GM20000 (cell line): ENCODE measurements at places on chromosomes 12 and 14.

GRCh38 chr14:36856095-36856878, 194.6 kb downstream of the PAX9 start:
- no peak for DNase-seq

DNA sequence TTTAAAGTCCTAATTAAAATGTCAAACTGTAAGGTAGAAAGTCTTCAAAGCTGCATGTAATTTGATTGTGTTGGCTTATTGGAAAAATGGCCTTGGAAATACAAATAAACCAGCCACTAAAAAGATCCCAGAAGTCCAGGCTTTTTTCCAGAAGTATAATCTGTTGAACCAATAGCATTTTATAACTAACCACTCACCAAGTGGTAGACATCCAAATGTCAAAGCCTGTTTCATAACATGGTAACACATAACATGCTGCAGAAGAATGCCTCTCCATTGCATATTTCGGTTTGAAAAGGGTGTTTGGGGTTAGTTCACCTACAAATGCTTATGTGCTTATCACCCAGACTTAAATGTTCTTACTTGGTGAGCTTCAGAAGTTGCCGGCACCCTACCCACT, 183.7 kb upstream of the DIO2 start:
- no peak for DNase-seq

DNA sequence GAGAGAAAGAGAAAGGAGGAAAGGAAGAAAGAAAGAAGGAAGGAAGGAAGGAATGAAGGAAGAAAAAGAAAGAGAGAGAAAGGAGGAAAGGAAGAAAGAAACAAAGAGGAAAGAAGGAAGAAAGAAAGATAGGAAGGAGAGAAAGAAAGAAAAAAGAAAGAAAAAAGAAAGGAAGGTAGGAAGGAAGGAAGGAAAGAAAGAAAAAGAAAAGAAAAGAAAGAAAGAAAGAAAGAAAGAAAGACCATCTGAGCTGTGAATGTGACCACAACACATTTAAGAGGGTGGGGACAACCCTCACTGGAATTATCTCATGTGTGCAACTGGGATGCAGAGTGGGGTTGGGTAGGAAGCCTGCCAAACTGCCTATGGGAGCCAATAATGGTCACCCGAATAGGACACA, 36.0 kb upstream of the BATF start:
- no peak for DNase-seq

- no peak for DNase-seq
These were observed 32.7 kb downstream of the DIP2B start for GRCh38 chr12:50537538-50537919.

- DNase-seq, result peak; percentile 17
These were observed 33.4 kb downstream of the ANO4 start for GRCh38 chr12:100827901-100828520.
